ENCODE measurements at places on chromosomes 4 and X. TPM values are rescaled to one million over a fixed set of nuclear protein-coding genes. Genes with fewer than 3 reads are reported as not detected.

SRPX2 gene
- 73.2 TPM for total RNA-seq

SLC2A9 gene
- 0.43 TPM for total RNA-seq

TEX11 gene
- total RNA-seq: not detected

PAK3 gene
- 2.2 TPM for total RNA-seq

TCEAL2 gene
- total RNA-seq: not detected

SUPT20HL1 gene
- total RNA-seq: not detected

POF1B gene
- total RNA-seq: not detected

SERPINA7 gene
- not detected for total RNA-seq

RPA4 gene
- total RNA-seq: 1.9 TPM

RNF150 gene
- total RNA-seq: 1.1 TPM

RS1 gene
- not detected for total RNA-seq

SMR3A gene
- total RNA-seq: not detected

ADH6 gene
- not detected for total RNA-seq

ATOH1 gene
- total RNA-seq: not detected

NEIL3 gene
- total RNA-seq: 14.6 TPM

CTAG1B gene
- total RNA-seq: not detected

SSX3 gene
- not detected for total RNA-seq

HSD17B11 gene
- 59.7 TPM for total RNA-seq

FGFR3 gene
- 0.29 TPM for total RNA-seq

ZRSR2 gene
- total RNA-seq: 2.6 TPM

CT45A5 gene
- total RNA-seq: not detected

CEP135 gene
- total RNA-seq: 10.3 TPM

MFAP3L gene
- total RNA-seq: 1.1 TPM

CPE gene
- total RNA-seq: 2.3 TPM

MCF2 gene
- not detected for total RNA-seq

PCYT1B gene
- under 0.01 TPM for total RNA-seq

ARHGEF9 gene
- 10.9 TPM for total RNA-seq

GPM6B gene
- not detected for total RNA-seq

LRIT3 gene
- total RNA-seq: under 0.01 TPM

HGFAC gene
- total RNA-seq: not detected

IL1RAPL1 gene
- total RNA-seq: 0.88 TPM

TRIML2 gene
- 3.3 TPM for total RNA-seq

CXorf49 gene
- total RNA-seq: not detected

MAGEA4 gene
- total RNA-seq: not detected

NR0B1 gene
- not detected for total RNA-seq

Data from placental pericyte (primary cell).